Activated naive CD8-positive, alpha-beta T cell treated with anti-CD3 and anti-CD28 coated beads, Interleukin-2, amount 50 U/mL, for 24 hours (primary cell): ENCODE measurements at places on chromosomes 2 and 18.

GRCh38 chr2:16487686-16488085 lies 177.9 kb downstream of the CYRIA start:
- no peak for DNase-seq

DNA sequence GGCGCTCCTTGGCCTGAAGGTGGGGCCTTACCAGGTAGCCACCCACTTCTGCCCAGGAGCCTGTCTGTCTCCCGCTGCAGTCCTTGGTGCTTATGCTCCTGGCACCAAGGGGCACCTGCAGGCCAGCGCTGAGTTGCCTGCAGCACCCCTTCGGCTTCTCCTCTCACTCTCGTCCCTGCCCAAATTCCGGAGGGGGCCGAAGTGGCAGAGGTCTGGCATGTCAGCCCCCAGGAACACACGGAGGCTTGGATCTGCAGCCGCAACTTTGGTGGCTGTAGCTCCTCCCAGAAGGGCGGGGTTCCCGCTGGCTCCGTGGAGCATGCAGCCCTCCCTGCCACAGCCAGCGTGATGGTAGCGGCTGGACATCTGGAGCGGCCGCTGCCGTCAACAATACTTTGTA lies 37.7 kb upstream of the ZNF804A start:
- no peak for DNase-seq

DNA sequence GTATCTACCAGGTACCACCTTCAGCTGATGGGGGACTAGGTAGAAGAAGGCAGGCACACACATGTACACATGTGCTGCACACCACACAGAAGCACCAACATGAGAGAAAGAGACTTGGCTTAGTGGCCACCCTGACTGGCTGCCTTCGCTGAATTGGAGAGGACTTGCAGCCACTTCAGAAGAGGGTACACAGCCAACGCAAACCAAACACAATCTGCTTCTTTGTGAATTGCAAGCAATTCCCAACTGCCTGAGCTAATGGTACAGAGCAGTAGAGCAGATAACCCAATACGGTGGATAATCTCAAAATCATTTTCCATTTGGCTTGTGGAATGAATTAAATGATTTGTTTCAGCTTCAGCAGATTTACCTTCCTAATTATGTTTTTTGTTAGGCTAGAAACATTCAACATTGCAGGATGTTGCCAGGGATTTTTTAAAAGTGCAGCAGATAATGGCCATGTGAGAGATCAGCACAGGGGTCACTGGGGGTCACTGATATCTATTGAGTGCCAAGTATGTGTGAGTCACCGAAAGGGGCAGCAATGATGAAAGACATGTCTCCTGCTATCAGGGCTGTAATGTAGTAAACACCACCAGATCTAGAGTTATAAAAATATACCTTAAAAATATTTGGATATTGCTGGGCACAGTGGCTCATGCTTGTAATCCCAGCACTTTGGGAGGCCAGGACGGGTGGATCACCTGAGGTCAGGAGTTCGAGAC lies 652.6 kb downstream of the BCL11A start:
- DNase-seq = no peak

GRCh38 chr2:120255986-120256650 lies 3.5 kb downstream of the RALB start:
- DNase-seq = no peak

DNA sequence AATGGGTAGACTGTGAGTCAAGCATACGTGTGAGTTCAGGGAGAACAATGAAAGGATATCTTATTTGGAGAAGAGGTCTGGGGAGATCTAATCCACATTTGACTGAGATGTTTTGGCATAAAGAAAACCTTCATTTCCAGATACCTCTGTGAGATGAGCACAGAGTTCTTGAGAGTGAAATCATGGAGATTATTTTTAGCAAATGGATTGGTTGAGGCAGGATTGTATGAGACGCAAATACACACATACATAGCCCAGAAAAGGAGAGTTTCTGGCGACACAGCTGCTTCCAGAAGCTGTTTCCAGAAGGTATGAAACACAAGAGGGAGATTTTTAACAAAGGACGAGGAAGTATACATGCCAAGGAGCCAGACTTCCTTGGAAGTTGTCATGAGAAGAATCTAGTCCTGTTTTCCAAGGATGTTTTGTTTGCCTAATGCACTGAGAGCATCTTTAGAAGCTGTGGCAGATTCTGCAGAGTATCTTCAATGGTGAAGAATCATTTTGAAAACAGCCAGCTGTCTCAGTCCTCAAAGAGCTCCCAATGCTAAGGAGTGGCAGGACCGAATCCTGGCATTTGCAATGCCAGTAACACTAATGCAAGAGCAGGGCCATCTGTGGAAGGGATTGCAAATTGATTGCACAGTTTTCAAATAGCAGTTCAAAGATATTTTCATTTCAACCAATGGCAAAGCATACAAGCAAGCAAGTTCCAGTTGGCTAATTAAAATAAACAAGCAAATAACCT lies 177.2 kb downstream of the SETBP1 start:
- DNase-seq = no peak

- peak; percentile 10 for DNase-seq
These were observed 1.7 kb downstream of the RTN4 start for GRCh38 chr2:55048508-55049042.

- DNase-seq = no peak
These were observed 55.5 kb downstream of the SEPTIN10 start for GRCh38 chr2:109558076-109558882.

DNA sequence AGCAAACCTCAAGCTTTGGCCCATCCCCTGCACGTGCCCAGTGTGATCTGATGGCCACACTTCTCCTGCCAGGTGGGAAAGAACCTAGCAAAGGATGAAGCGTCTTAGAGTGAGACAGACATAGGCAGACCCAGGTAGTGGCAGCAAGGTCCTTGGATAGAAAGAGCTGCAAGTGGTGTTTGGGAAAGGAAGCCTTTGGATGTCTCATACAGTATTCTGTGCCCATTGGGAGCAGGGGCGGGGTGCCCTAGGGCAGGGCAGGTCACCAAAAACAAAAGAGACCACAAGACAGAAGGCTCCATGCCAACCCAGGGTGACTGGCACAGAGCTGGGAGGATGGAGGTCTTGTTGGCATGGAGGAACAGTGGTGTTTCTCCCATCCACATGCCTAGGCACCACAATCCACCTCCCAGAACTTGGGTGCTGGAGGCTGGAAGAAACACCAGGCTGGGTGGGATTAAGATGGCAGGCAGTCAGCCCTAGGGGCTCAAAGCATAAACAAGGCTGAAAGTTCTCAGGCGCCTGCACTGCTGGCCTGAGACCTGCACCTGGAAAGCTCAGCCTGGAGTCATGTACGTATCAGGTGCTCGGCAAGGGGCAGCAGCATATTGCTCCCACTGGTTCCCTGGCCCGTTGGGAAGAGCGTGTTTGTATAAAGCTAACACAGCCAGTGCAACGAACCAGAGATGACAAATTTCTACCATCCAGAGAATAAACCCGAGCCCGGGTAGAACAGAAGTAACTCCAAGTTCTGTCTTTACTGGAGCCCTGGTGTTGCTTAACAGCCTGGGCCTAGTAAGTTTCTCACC lies 52.9 kb downstream of the CRACDL start:
- no peak for DNase-seq

GRCh38 chr2:208437755-208438154 lies 31.2 kb downstream of the PTH2R start:
- no peak for DNase-seq

- DNase-seq = no peak
These were observed 157.2 kb downstream of the WDSUB1 start for GRCh38 chr2:159129269-159129668.

DNA sequence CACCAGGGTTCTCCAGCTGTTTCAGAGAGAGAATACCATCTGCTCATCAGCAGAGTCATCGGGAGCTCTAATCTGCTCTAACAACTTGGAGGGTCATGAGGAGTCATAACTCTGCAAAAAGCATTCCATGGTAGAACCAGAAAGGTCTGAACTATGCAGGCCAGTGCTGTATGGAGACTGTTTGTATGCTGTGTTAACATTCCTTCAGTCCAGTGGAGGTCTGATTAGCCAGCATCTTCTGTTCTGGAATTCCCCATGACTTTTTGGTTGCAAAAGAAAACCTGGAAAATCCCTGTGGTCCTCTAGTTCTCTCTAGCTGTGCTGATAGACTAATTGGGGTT lies 9.4 kb upstream of the ITGB6 start:
- no peak for DNase-seq

DNA sequence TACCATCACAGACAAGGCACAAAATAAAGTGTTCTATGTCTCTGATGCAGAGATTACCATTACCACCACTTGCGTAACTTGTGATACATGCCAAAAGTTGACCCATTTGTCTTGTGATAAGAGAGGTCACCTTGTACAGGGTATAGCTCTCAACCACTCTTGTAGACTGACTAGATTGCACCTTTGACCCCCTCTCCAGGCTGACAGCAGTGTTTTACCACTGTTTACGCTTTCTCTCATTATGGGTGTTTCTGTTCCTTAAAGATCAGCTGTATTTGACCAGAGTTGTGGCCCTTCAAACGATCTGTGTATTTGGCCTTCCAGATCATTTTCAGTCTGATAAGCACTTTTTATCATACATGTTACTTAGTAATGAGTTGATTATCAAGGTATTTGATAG lies 215.7 kb upstream of the HNMT start:
- no peak for DNase-seq

- DNase-seq = no peak
These were observed 38.0 kb downstream of the EMILIN2 start for GRCh38 chr18:2884706-2885285.

GRCh38 chr2:85766229-85766628 lies 12.4 kb downstream of the ATOH8 start:
- no peak for DNase-seq

DNA sequence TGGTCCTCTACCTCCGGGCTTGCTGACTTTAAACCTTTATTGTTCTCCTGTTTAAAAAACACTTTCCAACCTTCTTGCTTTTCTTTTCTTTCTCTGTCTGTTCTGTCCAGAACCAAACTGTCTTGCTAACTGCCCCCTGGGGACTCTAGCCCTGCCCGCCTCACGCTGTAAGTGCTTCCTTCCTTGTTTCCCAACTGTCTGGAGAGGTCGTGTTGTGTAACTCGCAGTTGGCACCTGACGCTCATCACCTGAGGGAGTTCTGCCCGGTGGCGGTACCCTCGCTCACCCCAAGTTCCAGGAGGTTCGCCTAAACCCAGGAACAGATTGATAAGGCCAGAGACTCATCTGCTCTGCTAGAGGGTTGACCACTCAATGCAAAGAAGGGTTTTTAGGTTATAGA lies 123.4 kb downstream of the MTCL1 start:
- no peak for DNase-seq

DNA sequence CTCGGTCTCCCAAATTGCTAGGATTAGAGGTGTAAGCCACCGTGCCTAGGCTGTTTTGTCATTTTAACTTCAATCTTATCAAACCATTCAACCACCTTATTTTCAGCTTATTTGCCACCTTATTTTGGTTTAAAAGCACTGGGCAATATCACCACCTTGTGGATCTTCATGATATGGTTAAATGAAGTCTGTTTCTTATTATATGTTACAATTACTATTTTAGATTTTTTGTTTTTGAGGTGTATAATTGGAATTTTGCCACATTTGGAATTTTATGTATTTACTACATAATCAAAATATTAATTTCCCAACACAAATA lies 43.8 kb upstream of the SCN9A start:
- no peak for DNase-seq

DNA sequence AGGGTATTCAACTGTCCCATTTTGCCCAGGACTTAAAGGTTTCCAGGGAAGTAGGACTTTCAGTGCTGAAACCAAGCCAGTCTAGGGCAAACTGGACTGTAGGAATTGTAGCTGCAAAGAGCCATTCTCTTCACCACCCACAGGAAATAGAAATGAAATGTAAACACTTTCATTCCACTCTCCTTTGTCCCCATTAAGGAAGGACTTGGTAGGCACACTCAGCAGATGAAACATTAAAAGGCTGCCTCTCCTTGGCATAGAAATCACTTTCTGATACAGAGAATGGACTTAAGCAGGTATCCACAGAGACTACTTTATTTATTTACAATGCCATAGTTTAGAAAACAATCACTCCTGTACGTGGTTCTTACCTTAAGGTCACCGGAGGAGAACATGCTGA lies 102.9 kb upstream of the CCDC195 start:
- no peak for DNase-seq

DNA sequence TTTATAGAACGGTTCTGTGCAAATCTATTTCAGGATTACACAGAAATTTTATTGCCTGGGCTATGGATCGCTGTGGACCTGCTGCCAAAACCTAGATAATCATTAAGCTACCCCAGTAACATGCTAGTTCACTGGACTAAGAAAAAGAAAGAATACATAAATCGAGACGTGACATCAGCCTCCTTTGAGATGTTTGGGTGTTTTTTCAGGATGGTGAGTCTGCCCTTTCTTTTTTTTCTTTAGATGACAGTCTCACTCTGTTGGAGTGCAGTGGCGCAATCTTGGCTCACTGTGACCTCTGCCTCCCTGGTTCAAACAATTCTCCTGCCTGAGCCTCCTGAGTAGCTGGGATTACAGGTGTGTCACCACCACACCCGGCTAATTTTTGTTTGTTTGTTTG lies 52.0 kb downstream of the FHOD3 start:
- no peak for DNase-seq

GRCh38 chr18:5556310-5556974 lies 12.6 kb upstream of the EPB41L3 start:
- no peak for DNase-seq

GRCh38 chr2:106147159-106147558 lies 46.9 kb downstream of the UXS1 start:
- no peak for DNase-seq

GRCh38 chr2:119426801-119427395 lies 4.8 kb upstream of the TMEM37 start:
- DNase-seq = no peak

GRCh38 chr18:8167026-8167425 lies 442.2 kb upstream of the RAB12 start:
- DNase-seq = no peak

GRCh38 chr18:23523429-23524212 lies 20.3 kb downstream of the RMC1 start:
- no peak for DNase-seq

DNA sequence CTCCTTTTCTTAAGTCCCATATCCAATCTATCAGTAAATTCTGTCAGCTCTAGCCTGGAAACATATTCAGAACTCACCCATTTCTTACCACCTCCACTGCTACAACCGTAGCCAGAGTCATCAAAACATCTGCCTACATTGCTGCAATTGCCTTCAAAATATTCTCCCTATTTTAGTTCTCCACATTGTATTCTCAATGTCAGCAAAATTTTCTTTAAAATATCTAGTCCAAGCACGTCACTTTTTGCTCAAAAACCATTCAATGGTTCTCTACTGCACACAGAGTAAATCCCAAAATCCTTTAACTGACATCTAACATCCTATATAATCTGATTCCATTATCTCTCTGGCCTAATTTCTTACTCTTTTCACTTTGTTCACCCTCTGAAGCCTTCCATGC lies 68.5 kb upstream of the ERBB4 start:
- no peak for DNase-seq

GRCh38 chr2:25276569-25277465 lies 64.9 kb downstream of the DNMT3A start:
- DNase-seq = peak; percentile 92

GRCh38 chr18:48730010-48730409 lies 191.2 kb downstream of the CTIF start:
- DNase-seq = no peak

GRCh38 chr2:236236559-236237452 lies 27.4 kb downstream of the ASB18 start:
- no peak for DNase-seq
